ENCODE measurements at places on chromosomes 16 and 17.

DNA sequence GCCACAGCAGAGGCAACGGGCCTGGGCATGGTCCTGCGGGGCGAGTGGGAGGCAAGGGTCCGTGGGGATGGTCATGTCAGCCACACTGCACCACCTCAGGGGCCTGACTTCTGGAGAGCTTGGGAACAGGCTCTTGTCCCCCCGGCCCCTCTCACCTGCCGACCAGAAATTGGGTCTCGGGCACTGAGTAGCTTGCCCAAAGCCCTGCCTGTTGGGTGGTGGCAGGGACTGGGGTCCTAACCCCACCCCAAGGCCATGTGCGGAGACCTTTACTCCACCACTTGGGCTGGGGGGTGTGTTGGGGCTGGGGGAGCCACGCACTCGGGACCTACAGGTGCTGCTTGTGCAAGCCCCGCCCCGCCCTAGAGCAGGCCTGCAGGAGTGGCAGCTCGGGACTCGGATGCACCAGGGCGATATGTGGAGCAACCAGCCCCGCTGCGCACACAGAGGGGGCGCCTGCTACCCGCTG, 24.2 kb upstream of the CHMP6 start:
- no peak for DNase-seq

- no peak for DNase-seq
Measured at GRCh38 chr16:74852500-74852875, 77.9 kb upstream of the FA2H start.

- DNase-seq, result no peak
Measured at GRCh38 chr16:58363746-58364393, 28.4 kb upstream of the GINS3 start.

DNA sequence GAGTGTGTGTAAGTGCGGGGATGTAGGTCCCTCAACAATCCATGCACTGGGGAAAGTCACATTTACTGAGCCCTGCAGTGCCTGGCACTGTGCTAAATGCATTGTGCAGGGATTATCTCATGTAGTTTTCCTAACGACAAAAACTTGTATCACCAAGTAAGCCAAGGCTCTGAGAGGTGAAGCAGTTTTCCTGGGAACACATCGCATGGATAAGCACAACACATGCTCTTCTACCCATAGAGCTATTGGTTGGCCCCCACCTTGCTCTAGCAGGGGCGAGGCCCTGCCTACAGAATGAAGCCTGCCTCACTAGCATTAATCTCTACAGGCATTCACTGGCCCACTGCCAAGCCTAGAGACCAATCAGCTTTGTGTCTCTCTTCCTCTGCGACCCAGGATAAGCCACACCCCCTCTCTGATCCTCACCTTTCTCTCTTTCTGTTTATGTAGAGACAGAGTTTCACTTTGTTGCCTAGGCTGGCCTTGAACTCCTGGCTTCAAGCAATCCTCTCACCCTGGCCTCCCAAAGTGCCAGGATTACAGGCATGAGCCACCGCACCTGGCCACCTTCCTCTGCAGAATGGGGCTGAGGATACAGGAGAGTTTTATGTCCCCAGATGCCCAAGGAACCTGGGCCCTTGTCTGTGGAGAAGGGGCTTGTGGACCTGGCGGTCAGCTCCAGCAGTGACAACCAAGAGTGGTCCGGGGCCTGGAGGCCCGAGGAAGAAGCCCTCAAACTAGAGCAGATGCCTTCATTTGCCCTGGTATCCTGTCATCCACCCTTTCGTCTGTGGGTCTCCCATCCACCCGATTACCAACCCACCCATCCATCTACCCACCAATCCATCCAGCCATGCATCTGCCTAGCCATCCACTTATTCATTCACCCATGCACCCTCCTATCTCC, 12.8 kb downstream of the CDH16 start:
- DNase-seq, result no peak

Data from activated CD8-positive, alpha-beta memory T cell treated with anti-CD3 and anti-CD28 coated beads for 1 hour (primary cell).